GM13977 (cell line): ENCODE measurements at places on chromosomes 7 and 10.
A peak's percentile ranks its signal among the peaks of the same experiment; 100 is the strongest.

- no peak for DNase-seq
These were observed 24.9 kb downstream of the CYP17A1 start for GRCh38 chr10:102812231-102812876.

- DNase-seq: no peak
These were observed 2.3 kb upstream of the VENTX start for GRCh38 chr10:133235265-133235855.

DNA sequence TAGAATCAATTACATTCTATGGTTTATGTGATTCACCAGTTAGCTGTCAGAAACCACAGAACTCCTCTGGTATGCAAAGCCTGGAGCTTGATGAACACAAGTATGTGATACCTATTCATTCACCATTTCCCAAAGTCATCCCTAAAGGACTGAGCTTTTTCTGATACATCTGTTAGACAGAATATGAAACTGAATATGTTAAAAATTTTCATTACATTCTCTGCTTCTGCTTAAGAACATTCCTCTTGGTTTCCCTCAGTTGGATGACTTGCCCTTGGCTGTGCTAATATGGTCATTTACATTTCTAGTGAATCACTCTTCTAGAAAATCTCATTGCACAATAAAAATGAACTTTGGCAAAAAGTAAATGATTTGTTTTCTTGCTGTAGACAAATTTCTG lies 10.8 kb upstream of the PON1 start:
- no peak for DNase-seq

GRCh38 chr7:42893346-42894240 lies 18.3 kb downstream of the C7orf25 start:
- no peak for DNase-seq

DNA sequence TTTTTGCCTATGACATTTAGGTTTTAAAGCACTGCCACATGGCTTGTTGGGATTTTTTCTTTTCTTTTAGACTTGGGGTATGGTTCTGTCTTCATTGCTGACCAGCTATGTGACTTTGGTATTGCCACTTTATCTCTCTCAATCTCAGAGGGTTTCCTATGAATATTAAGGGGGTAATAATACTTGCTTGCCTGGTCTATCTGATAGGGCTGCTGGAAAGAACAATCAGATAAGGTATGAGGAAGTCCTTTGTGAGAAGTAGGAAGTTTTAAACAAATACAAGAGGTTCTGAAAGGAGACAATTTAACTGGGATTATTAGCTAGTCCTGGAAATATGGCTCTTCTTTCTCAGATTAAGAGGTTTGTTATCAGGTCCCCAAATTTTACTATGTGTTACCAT lies 80.8 kb downstream of the ZNF92 start:
- DNase-seq: no peak

- no peak for DNase-seq
These were observed 21.3 kb downstream of the GOLGA7B start for GRCh38 chr10:97870990-97871389.

DNA sequence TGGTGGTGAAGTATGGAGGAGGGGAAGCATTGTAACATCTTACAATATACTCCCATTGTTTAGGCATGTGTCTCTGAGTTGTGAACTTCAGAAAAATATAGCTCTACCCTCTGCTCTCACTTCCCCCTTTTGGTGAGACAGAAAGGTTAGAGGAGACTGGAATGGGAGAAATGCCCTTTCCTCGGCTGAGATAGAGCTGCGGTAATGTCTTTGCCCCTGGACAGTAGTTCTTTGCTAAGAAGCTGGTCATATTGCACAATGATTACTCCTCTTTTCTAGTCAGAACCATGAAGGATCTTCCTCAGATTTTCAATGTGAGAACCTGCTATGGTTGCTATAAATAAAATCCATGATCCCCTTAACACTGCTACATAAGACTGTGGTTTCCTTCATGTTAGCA lies 171.0 kb downstream of the SEM1 start:
- DNase-seq: no peak

DNA sequence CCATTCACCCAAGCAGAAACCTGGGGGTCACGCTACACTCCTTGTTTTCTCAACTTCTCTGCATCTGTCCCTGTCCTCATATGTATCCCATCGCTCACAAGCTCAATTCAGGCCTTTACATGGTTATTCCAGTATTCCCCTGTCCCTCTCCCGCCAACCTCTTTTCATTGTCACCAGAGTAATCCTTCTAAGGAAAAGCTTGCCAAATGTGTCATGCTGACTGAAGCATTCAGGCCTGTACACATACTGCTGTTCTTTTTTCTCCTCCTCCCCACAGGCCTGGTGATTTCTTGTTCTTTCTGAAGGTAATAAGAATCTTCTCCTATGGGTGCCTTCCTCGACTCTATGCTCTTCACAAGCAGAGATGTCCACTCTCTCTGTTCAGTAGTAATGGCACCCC lies 282.2 kb downstream of the PHTF2 start:
- no peak for DNase-seq

DNA sequence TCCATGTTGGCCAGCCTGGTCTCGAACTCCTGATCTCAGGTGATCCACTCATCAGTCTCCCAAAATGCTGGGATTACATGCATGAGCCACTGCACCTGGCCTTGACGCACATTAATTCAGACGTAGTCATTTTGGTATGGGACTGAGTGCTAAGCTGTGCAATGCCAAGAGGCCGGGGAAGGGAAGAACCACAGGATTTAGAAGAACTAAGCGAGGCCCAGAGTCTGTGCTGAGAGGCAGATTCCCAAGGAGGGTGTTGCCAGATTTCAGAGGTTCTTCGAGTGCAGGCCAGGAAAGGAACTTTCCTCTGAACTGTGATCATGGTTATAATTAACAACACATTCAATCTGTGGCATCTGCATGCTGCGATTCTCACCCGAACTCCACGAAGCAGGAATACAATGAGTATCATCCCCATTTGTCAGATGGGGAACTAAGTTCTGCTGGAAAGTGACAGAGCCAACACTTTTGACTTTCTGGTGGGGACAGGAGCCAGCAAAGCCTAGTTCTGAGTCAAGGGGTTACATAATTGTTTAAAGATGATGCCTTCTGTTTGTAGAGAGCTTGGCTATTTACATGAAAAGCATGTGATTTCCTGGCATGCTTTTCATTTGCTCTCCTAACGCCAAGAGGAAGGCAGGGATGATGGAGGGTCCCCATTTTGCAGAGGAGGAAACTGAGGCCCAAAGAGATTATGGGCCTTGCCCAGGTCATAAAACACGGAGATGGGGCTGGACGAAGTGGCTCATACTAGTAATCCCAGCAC lies 6.2 kb upstream of the ZAN start:
- DNase-seq: no peak

- DNase-seq: no peak
These were observed 239.8 kb downstream of the TCERG1L start for GRCh38 chr10:131071721-131072120.

DNA sequence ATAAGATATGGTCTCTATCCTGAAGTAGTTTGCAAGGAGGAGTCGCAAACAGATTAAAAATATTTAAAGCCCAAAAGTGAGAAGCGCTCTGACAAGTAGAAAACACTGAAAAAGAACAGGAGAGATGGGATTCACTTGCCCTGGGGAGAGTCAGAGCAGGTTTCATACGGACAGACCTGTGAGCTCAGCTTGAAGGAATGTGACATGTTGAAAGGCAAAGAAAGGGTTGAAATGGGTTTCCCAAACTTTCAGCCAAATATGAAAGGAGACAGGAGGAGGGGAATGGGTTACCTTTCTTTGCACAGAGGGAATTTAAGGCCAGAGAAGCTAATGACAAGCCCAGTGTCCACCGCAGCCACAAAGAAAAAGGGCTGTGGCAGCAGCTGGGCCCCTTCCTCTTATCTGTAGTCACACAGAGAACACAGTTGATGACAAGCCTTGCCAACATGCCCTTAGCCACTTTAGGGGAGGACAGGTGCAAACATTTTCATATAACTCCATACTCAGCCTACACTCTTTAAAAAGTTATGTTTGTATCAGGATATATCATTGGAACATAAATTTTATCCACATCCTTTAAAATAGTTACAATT lies 14.9 kb downstream of the HOXA1 start:
- no peak for DNase-seq

GRCh38 chr7:135771961-135772638 lies 23.5 kb upstream of the FAM180A start:
- DNase-seq: no peak

DNA sequence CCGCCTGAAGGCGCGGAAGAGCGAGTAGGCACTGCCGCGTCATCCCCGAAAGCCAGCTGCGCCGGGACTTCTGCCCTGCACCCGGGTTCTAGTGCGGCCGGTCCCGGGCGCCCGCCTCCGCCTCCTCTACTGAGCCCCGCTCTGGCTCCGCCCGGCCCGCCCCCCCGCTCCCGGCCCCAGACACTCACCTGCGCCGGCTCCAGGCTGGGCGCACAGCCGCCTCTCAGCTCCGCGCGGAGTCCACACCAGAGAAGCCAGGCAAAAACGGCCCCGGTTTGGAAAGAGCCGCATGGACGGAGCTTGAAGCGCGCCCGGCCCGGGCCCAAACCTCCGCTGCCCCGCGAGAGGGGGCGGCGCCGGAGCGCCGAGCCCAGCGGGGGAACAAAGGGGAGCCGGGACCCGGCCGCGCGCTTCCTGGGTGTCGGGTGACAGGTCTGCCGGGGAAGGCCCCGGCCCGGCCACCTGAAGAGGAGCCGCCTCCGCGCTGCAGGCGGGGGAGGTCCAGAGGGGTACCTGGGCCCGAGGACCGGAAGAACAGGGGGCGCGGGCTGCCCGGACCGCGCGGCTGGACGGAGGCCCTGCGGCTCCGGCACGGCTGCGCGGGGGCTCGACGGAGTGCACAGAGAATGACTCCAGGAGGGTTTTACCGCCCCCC lies 168.2 kb downstream of the NRF1 start:
- peak; percentile 88 for DNase-seq

- DNase-seq: no peak
These were observed 12.1 kb upstream of the LRRC18 start for GRCh38 chr10:48951707-48952106.

DNA sequence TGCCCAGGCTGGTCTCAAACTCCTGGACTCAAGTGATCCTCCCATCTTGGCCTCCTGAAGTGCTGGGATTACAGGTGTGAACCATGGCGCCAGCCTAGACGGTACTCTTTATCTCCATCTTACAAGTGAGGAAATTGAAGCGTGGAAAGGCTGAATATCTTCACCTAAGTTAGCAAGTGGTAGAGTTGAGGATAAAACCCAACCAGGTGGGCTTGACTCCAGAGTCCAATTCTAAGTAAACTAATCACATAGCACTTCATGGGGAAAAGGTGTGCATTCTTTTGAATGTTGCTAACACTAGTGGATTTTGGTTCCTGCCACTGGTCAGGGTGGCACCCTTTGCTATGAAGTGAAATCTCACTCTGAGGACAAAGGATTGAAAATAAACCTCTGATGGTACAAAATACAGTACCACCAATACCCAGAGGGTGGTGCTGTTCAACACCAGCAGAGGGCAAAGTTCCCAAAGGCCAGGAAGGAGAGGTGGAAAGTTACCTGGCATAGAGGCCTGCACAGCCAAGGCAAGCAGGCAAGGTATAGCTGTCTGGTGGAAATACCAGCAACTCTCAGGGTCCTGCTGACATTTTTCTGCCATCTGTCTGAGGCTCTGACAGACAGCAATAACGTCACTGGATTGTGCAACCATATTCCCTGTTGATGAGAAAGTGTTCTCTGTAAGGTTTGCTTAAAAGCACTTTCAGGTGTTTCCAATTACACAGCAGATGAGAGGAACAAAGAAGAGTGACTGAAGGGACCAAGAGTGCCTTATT lies 17.6 kb downstream of the ZDHHC16 start:
- peak; percentile 48 for DNase-seq

- no peak for DNase-seq
These were observed 167.8 kb downstream of the PLXDC2 start for GRCh38 chr10:19983880-19984565.

- DNase-seq: no peak
These were observed 213.1 kb downstream of the CXCL12 start for GRCh38 chr10:44171765-44172164.

GRCh38 chr7:118872568-118872967 lies 648.1 kb downstream of the ANKRD7 start:
- DNase-seq: no peak

GRCh38 chr7:50281680-50282445 lies 22.7 kb upstream of the IKZF1 start:
- DNase-seq: peak; percentile 45

DNA sequence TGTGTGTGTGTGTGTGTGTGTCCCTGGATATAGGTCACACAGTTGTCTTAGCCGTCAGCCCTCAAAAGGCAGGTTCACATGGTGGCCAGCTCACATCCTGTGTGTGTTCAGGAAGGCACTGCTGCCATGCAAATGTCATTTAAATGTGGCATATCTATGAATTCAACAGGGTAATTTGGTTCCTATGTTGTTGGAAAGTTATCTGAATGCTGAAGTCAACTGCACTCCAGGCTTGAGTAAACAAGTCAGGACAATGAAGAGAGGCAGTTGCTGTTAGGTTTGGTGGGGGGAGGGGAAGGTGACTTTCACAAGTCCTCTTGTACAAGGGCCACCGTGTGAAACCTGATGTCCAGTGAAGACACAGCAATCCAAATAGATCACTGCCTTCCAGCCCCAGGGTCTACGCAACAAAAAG lies 61.1 kb downstream of the PTPRE start:
- no peak for DNase-seq

GRCh38 chr10:19847321-19847720 lies 31.1 kb downstream of the PLXDC2 start:
- no peak for DNase-seq

GRCh38 chr7:18202315-18203045 lies 174.8 kb upstream of the PRPS1L1 start:
- no peak for DNase-seq

DNA sequence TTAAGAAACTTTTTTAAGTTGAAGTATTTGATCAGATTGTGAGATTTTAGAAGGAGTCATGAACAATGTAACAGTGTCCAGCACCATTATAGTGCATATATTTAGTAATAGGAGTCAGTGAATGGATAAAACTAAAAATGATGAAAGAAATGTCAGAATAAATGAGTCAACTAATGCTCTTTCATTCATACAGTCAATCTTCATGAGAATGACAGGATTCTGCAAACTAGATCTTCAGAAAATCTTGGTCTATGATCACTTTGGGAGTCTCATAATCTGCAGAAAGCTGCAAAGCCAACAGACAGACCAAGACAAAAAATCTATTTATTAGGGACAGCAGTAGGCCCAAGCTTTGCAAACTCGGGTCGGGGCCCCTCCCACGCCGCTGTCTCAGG lies 710 bp downstream of the RNLS start:
- no peak for DNase-seq

GRCh38 chr10:98100476-98100875 lies 34.0 kb upstream of the R3HCC1L start:
- no peak for DNase-seq

GRCh38 chr7:19958309-19958896 lies 185.0 kb upstream of the TMEM196 start:
- DNase-seq: no peak

- no peak for DNase-seq
These were observed 526.4 kb downstream of the KIF20B start for GRCh38 chr10:90227786-90228185.
